ENCODE measurements at places on chromosomes 2 and 18. TPM values are rescaled to one million over a fixed set of nuclear protein-coding genes. Genes with fewer than 3 reads are reported as not detected.

GRCh38 chr2:144014103-144014502 is 505.8 kb downstream of the ZEB2 start:
- peak; percentile 26 for DNase-seq

GRCh38 chr2:68726608-68727367 is 7.8 kb upstream of the ARHGAP25 start:
- DNase-seq: no peak

- DNase-seq: no peak
These were observed 1255.2 kb downstream of the CNTNAP5 start for GRCh38 chr2:125280265-125280664.

- DNase-seq: no peak
These were observed 69.3 kb upstream of the RALBP1 start for GRCh38 chr18:9405977-9406376.

GRCh38 chr2:219777388-219777787 is 150.0 kb downstream of the SLC4A3 start:
- no peak for DNase-seq

DNA sequence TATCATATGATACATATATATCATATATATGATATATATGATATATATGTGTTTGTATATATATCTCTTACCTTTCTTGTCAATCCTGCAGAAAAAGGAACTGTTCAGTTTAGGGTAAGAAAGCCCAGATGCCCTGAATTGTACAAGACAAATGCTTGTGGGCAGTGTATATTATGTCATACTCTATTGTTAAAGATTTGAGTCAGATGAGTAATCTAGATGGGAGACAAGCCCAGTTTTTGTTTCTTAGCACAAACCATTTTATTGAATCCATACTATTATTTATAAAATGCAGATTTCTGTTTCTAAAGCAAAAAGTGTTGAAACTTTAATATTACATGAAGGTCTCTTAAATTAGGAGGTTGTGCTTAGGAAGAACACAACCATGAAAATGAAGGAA is 90.6 kb downstream of the VRK2 start:
- DNase-seq: peak; percentile 90

- no peak for DNase-seq
These were observed 125.9 kb upstream of the NDUFV2 start for GRCh38 chr18:8976606-8977005.

- peak; percentile 59 for DNase-seq
These were observed 160.4 kb downstream of the KLHL29 start for GRCh38 chr2:23545396-23545795.

- DNase-seq: no peak
These were observed 59.8 kb downstream of the BCL2 start for GRCh38 chr18:63259567-63260379.

- DNase-seq: peak; percentile 55
These were observed 398.4 kb downstream of the METTL4 start for GRCh38 chr18:2172881-2173280.

DNA sequence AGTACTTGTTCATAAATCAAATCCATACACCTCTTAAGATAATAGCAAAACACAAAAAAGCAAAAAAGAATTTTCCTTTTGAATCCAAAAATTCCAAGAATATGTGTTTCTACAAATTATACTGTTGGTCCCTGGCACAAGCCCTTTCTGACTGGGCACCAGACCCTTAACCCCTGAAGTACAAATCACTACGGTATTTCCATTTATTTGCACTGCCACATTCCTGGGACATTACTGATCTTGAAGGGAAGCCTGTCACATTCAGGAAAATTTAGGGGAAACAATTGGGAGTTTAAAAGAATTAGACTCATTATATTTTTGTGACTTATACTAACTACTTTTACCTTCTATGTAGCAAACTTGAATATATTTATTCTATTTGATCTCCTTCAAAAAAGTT is 98.8 kb downstream of the ZNF521 start:
- no peak for DNase-seq

GRCh38 chr2:1051075-1051474 is 100.4 kb downstream of the SNTG2 start:
- DNase-seq: peak; percentile 3

GRCh38 chr2:121596221-121597080 is 52.8 kb downstream of the CLASP1 start:
- DNase-seq: peak; percentile 58

GRCh38 chr2:239047420-239047819 is 199.5 kb downstream of the TWIST2 start:
- DNase-seq: no peak

DNA sequence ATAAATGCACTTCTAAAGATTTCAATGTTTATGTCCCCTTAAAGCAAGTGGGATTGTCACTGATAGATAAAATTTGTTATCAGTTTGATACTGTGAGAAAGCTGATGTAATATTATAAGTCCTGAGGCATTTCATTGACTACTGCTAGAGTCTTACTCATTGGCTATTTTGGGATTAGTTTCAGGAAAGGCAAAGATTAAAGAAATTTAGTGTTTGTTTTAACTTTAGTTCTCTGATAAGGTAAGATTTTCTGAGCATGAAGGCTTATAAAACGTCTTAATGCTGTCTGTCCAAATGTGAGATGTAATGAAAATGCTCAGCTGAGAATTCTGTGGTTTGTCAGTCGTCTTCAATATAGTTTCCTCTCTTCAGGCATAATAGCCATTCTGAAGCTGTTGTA is 886.4 kb upstream of the CDH2 start:
- peak; percentile 57 for DNase-seq

UBR3 gene
- total RNA-seq: 29.2 TPM

PER2 gene
- total RNA-seq: 10.8 TPM

LRRC30 gene
- total RNA-seq: not detected

CCDC85A gene
- total RNA-seq: 0.45 TPM

MAP3K20 gene
- 68.2 TPM for total RNA-seq

CHST10 gene
- 11.0 TPM for total RNA-seq

AKAIN1 gene
- not detected for total RNA-seq

HRH4 gene
- under 0.01 TPM for total RNA-seq

CYTIP gene
- 0.82 TPM for total RNA-seq

C2orf80 gene
- total RNA-seq: not detected

CWC22 gene
- 31.8 TPM for total RNA-seq

PAIP2B gene
- 1.6 TPM for total RNA-seq

Data from fibroblast of the aortic adventitia (primary cell).